Memory B cell (primary cell): ENCODE measurements at places on chromosomes 16 and 17.

DNA sequence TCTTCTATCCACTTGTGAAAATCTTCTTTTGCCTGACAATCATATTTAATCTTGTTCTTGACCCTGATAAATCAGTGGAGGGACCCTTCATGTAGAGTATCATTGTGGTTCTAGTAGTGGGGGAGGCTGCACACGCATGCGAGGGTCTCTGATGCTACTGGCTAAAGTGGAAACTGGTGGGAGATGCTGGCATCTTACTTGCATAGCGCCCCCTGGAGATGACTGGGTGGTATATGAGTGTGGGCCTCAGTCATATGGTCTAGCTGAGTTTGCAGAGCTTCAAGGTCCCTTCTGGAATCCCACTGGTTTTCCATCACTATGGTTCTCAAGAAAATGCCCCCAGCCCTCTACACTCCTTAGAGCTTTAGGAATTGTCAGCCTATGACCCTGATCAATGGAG lies 236.4 kb upstream of the AXIN2 start:
- DNase-seq: no peak

DNA sequence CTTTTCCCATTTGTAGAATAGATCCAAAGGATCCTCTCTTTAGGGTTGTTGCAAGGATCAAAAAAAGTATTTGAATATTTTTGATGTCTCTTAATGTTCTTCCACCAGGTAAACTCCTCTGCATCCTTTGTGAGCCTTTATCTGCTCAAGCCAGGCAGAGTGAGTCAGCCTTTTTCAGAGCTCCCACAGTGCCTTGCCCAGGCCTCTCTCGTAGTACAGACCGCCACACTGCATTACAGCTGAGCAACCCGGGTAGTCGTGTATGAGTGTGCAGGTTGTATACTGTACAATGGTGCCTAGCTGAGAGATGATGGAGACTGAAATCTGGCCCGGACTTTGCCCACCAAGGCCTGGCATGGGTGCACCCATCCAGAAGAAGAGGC lies 20.9 kb downstream of the RHBDL3 start:
- no peak for DNase-seq

DNA sequence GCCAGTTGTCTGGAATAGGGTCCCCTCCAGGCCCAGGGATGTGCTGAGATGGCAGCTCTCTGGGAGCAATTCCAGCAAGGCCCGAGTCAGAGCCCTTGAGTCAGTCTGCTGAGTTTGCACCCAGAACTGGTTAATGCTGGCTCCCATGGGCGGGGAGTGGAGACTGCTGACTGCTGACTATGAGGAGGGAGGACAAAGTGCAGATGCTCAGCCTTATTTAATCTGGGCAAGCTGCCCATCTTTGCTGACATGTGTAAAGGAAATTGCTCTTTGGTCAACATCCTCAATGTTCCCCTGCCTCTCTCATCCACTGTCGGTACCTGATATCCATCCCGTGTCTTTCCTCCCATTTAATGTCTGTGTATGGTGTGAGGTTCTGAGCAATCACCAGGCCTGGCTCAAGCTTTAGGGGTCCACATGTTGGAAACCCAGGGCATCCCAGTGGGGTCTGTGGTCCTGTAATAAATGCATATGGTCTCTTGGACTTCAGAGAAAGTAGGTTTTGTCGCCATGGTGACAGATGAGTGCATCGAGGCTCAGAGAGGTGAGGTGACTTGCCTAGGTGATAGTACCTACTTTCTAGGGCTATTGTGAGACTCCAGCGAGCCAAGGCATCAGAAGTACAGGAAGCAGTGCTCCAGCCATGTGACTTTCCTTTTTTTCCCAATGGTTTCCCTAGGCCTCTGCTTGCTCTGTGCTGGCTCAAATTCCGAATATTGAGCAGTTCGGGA lies 20.0 kb upstream of the RNF135 start:
- DNase-seq: no peak

GRCh38 chr17:66437476-66438026 lies 135.1 kb downstream of the PRKCA start:
- DNase-seq: no peak

DNA sequence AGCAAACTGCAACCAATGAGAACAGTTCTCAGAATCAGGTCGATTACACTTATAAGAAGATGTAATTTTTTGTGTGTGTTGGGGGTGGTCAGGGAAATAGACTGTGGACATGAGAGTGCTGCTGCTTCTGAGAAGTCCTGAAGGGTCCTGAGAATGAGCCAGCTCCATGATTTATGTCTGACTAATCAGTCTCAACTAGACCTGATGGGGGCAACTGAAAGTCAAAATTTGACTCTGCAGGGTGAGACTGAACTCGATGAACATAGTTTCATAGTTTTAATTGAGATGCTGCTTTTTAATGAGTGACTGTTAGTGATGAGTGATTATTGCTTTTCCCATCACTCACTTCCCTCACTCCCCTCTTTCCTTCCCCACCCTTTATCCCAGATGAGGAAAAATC lies 37.3 kb downstream of the SMARCE1 start:
- DNase-seq: no peak

- DNase-seq: peak; percentile 87
These were observed 4.5 kb upstream of the HSD17B1 start for GRCh38 chr17:42548070-42548837.

- no peak for DNase-seq
These were observed 15.8 kb downstream of the PGS1 start for GRCh38 chr17:78394209-78394608.

DNA sequence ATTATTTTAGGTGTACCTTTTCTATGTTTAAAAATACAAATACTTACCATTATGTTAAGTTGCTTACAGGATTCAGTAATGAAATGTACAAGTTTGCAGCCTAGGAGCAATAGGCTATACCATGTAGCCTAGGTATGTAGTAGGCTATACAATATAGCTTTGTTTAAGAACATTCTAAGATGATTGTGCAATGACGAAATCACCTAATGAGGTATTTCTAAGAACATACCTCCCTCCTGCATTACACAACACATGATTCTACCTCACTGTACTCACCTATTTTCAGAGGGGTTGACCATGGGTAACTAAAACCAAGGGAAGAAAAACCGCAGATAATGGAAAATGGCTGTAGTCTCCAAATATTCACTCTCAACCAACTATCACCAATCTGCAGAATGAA lies 35.3 kb upstream of the TBC1D3K start:
- no peak for DNase-seq

DNA sequence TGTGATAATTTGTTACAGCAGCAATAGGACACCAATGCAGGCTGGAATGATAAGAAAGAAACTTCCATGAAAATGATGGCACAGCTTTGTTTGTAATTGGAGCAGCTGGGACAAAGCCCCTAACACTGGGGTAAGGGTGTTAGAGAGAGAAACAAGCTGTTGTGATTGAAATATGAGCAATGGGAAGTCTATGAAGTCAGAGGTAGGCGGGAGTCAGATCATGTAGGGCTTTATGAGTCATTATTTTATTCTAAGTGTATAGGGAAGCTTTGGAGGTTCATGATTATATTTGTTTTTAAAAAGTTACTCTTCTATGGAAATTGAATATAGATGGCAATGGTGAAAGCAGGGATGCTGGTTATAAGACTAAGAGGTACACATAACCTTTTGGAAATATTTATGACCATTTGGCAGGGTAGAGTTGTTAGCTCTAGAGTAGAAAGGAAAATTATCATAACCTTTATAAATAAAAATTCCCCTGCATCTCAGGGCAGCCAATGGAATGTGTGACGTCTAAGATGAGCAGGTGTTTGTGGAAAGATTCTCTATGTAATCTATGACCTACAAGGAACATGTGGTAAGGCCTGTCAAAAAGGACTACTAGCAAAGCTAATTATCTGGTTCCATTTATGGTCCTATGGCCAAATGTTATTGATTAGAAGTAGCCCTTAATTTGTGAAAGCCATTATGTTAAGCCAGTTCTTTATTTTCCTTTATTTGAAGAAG lies 85.6 kb downstream of the KCNJ2 start:
- DNase-seq: no peak

- DNase-seq: no peak
These were observed 56.7 kb downstream of the YPEL2 start for GRCh38 chr17:59388069-59388556.
